Coronary artery (tissue), 2 donors: ENCODE measurements at places on chromosomes 7 and 10.

- DNase-seq: no peak
Observed at GRCh38 chr10:29304264-29304994, 15.6 kb downstream of the LYZL1 start.

GRCh38 chr7:35529713-35530112 is 165.2 kb downstream of the HERPUD2 start:
- DNase-seq: no peak

DNA sequence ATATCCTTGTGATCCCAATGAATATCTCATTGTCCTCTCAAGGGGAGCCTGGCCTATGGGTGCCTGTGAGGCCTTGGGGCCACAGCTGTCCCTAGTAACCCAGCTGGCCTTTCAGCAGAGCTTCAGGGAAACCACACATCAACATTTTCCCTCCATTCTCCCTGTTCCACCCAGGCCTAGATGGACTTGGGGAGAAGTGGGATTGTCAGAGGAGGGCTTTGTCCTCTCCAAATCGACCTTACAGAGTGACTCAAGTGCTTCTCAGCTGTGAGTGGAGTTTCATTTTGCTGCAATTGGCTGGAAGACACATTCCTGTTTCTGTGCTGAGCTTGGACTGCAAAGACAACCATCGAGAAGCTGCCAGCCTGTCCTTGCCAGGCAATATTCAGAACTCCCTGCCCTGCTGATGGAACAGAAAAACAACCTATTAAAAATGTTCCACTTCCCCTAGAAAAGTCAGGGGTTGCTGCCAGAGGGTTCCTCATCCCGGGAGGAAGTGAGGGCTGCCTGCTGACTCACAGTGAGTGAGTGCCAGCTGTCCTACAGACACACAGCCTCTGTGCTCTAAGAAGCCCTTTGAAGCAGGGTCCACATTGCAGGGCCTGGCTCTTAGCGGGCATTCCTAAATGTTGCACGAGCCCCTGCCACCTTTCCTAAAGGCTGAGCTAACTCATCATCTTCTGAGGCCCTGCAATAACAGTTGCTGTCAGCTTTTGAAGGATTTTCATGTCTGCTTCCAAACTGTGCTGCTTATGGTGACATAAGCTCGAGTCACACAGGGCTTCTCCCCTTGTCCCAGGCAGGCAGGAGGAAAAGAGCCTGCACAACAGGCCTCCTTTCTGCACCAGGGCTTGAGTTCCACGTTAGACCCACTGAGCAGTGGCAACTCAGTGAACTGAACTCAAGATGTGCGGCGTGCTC is 20.5 kb downstream of the STRA8 start:
- DNase-seq: peak; percentile 88

DNA sequence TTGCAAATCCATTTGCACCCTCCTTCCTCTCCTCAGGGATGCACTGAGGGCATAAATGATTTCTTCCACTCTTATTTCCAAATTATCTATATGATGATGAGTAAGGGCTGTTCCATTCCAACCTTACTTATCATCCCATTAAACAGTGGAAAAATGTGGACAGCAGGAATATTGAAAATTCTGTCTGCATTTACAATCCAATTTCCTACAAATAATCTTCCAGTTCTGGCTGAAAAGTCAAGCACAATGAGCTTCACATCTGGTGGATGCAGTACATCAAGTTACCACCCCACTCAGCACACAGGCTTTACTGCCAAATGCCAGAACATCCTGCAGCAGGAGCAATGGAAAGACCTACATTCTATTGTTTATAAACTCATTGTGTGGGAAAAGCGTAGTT is 345.0 kb upstream of the STEAP1 start:
- DNase-seq: no peak

- DNase-seq: peak; percentile 73
Observed at GRCh38 chr10:45374350-45375052, 485 bp downstream of the ALOX5 start.

- DNase-seq: no peak
Observed at GRCh38 chr10:16606421-16606820, 84.7 kb upstream of the C1QL3 start.

DNA sequence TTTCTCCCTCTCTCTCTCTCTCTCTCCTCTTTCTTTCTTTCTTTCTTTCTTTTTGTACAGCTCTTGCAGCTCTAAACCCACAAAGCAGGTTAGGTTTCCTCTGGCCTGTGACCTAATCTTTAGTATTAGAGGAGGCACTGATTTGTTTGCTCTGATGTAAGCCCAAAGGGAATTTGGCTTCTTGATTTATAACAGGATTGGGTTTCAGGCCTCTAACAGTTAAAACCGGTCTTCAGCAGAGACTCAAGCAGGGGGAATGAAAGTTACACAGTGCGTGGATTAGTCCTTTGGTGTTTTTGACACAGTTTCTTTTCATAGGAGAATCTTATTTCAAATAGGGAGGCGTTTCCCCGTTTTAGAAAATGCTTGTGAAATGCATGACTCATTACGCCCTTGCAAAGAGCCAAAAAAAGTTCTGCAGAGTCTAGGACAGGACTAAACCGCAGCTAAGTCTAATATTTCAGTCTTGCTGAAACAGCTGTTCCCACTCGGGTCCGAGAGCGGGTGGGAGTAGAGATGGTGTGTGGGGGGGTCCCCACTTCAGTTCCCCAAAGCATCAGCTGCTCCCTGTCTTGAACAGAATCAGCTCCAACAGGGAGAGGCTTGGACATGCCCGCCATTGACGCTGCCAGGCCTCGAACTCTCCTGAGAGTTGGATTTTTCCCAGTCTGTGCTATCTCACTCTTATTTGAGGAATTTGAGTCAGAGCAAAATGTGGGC is 296.5 kb upstream of the PITRM1 start:
- peak; percentile 87 for DNase-seq

DNA sequence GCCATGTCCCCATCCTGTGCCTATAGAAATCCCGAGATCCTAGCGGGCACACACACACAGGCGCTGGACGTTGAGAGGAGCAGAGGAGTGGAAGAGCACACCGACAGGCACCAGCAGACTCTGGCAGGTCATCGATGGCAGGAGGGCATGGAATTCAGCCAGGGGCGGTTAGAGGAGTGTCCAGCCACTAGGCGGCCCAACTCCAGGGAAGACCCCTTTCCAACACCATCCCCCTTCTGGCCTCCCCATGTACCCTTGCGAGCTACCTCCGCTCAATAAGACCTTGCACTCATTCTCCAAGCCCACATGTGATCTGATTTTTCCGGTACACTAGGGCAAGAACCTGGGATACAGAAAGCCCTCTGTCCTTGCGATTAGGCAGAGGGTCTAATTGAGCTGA is 356.0 kb upstream of the DPP6 start:
- no peak for DNase-seq
